ENCODE measurements at places on chromosomes 7 and 10.

DNA sequence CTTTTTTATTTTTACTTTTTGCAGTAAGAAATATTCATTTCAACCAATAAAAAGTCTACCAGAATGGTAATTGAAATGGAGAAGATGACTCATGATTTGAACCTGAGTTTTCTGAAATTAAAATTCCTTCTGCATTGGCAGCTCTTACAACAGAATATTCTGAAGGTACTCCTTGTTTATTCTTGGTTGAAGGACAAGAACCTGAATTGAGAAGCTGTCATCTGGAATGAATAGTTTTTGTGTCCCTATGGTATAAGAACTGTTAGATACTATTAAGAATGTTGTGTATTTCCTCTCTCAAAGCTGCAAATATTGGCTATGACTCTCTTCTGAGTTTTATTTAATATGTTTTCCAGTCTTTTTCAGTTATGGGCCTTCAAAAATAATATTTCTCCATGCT lies 56.1 kb downstream of the CDK1 start:
- DNase-seq, result no peak

DNA sequence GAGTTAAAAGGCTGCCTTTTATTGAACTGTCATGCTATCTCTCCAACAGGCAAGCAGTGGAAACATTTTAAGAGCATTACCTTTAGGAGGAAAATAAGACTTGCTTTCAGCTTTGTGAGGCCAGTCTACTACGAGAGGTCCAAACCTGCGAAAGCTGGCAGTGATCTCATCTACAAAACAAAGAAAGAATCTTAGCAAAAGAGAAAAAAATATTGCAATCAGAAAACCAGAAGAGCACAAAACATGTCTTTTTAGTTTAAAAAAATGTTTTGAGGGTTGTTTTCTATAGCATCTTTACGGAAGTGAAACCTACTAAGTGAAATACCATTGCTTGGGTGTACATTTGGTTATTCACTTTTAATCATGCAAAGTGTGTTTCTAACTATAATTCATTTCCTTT lies 147.9 kb downstream of the CPEB3 start:
- DNase-seq, result no peak

GRCh38 chr7:36644625-36645422 lies 79.5 kb downstream of the AOAH start:
- no peak for DNase-seq

- DNase-seq, result peak; percentile 12
These were observed 144.5 kb downstream of the FRMD4A start for GRCh38 chr10:14186245-14186644.

DNA sequence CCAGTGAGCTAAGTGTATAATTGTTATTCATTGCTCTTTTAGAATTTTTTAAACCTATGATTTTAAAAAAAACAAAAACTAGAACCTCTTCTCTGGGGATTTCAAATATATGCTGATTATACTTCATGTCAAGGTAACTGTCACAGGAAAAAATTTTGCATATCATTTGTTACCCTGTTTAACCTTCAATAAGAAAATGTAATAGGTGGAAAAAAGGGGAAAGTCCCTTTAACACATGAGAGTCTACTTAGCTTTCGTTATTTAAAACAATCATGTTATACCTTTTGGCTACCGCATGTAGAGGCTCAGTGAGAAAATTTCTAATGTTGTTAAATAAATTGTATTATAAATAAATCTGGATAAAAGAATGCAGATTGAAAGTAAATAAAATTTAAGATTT lies 190.1 kb upstream of the AKR1E2 start:
- no peak for DNase-seq

DNA sequence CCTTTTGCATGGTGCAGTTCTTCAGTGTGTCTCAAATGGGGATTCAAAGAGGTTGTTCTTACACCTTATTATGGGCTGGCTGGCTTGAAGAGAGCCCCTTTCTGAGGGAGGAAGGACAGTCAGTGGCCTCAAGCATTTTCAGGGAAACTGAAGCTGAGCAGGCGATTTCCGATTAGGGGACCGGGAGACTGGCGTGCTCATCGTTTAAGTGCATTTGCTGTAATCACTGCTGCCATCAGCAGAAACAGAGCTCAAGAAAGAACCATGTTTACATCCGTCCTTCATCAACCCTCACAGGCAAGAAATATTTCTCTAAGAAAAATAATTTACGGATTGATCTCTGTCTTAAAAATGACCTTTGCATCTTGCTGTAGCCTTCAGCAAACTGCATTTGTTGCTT lies 32.2 kb downstream of the DNAJB6 start:
- no peak for DNase-seq

- no peak for DNase-seq
These were observed 256.4 kb downstream of the GATA3 start for GRCh38 chr10:8310930-8311329.

DNA sequence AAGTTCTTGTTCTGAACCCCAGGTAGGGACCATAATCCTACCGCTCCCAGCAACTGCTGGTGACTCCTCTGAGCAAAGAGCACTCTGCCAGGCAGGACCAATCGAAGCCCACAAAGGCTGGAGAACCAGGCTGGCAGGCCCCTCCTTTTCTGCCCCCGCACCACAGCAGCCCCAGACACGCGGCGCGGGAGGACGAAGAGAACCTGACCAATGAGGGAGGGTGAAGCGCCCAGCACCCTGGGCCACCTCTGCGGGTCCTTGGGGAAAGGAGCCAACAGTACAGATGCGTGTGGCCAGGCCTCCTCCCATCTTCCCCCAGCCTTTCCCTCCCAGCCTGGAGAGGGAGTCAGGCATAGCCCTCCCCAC lies 25.9 kb downstream of the CTBP2 start:
- DNase-seq, result no peak

DNA sequence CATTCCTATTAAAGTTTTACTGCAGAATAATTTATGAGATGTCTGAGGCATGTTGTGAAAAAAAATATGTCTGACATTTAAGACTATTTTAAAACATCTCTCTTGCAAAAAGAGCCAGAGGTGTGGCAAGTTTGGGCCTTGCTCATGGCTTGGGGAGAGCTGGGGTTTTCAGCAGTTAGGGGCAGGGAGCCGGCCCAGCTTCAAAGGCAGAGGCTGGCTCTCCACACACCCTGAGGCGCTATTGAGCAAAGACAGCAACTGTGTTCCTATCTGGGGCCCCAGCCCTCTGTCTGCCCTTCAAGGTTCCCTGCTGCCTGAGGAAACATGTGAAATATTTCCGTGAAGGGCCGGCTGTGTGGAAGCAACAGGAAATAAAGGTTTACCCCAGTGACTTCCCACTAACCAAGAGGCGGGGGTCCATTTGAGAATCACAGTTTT lies 94.0 kb downstream of the SORBS1 start:
- no peak for DNase-seq

DNA sequence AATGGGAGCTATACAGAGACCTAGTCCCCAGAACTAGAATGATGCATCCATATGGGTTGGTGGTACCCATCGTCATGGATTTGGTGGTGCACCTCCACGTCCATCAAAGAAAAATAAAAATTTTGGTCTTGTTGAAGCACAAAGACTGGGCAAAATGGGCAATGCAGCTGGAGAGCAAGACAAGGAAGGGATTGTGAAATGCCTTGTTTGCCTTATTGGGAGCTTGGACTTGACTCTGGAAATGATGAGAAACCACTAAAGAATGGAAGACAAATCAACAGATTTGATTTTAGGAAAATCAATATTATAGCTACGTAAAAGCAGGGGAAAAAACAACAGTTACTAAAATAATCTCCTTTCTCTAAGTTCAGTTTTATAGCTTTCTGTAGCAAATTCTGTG lies 150.9 kb downstream of the CPED1 start:
- no peak for DNase-seq

Measured in fibroblast of skin of back (primary cell).